Jurkat, Clone E6-1 (cell line): ENCODE measurements at places on chromosomes 13 and 19.
A peak's percentile ranks its signal among the peaks of the same experiment; 100 is the strongest.

- DNase-seq = no peak
These were observed 58.3 kb downstream of the IRS2 start for GRCh38 chr13:109728061-109728460.

GRCh38 chr19:7545300-7545699, 9.8 kb downstream of the PNPLA6 start:
- no peak for DNase-seq

- DNase-seq = no peak
These were observed 40.5 kb downstream of the RAP2A start for GRCh38 chr13:97474349-97474980.

DNA sequence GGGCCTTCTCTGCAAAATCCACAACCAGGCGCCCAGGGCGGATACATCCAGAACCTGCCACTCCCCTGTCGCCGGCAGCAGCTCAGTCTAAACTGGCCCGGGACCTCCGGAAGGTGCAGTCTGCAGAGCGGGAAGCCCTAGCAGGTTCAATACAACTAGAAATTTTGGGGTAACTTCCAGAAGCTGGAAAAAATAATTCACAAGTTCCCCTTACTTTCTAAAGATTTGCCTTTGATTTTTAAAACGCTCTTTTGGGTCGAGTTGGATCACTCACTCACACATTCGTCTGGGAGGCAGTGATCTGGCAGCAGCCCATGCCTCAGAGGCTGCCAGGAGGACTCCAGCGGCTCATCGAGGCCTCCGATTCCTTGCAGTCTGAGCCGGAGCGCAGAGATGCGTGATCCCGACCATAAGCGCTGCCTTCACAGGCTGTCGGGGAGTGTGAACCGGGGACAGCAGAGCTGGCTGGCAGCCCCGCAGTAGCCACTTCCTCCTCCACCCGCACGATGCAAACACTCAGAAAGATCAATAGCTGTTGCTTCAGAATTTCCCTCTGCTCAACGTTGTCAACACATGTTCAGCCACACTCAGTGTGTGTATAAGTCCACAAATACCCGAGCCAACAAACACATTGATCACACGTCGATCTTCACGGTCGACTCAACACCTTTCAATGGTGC, 35.6 kb upstream of the ZNF507 start:
- DNase-seq = no peak

GRCh38 chr13:33194820-33195692, 90.5 kb downstream of the STARD13 start:
- no peak for DNase-seq

GRCh38 chr19:21492947-21493906, 12.2 kb upstream of the ZNF429 start:
- no peak for DNase-seq

- no peak for DNase-seq
These were observed 214.7 kb downstream of the POSTN start for GRCh38 chr13:37383856-37384370.

DNA sequence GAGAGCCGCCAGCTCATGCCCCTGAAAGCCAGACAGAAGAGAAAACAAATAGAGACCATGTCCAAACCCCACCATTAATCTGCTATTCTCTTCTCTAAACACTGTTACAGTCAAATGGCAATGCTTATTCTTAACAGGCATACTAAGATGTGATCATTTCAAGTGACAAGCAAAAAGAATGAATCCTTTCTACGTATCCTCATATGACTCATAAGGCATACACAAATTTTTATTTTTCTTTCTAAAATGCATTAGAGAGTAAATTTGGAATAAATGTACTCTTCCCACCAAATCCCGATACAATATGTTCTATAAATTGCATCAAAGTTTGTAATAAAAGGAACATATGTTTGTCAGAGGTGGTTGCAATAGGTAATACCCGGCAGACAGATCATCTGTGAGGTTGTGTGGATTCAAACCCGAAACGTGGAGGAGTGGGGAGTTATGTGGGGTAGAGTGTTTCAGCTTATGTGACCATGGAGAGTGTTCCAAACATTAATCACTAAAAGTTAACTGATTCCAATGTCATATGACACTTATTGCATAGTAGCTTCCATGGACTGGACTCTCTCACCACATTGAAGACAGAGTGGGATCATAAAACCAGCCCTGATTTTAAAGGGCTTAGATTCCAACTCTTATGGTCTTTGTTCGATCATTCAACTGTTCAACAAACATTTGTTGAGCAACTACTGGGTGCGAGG, 213.1 kb downstream of the DCLK1 start:
- DNase-seq = no peak

DNA sequence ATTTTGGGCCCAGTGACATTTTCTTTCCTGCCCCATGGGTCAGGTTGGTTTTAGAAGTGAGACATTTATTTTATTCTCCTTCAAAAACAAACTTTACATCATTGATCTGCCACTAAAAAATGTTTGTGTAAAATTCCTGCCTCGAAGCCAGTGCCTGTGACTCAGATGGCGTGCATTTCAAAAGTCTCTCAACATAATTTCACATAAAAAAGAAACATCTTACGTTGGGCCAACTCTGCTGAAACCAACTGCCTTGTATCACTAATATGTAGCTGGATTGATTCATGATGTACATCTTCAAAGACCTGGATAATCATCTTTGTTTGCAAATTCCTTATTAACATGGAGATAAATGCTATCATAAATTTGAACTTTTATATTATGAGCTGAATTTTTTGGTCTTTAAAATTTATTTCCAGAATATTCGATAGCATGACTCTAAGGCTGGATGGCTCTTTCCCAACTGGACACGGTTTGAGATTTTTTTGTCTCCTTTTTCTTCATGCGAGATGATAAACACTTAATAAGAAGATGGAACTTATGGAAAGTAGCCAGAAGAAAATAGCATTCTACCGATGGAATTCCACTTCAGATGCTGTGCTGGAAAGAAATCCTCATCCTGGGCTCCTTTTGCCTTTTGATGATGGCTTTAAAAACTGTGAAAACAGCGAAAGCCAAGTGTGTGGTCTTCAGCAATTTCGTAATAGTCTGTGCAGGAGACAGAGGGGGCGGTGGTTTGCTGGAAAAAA, 420.5 kb downstream of the FGF9 start:
- no peak for DNase-seq

DNA sequence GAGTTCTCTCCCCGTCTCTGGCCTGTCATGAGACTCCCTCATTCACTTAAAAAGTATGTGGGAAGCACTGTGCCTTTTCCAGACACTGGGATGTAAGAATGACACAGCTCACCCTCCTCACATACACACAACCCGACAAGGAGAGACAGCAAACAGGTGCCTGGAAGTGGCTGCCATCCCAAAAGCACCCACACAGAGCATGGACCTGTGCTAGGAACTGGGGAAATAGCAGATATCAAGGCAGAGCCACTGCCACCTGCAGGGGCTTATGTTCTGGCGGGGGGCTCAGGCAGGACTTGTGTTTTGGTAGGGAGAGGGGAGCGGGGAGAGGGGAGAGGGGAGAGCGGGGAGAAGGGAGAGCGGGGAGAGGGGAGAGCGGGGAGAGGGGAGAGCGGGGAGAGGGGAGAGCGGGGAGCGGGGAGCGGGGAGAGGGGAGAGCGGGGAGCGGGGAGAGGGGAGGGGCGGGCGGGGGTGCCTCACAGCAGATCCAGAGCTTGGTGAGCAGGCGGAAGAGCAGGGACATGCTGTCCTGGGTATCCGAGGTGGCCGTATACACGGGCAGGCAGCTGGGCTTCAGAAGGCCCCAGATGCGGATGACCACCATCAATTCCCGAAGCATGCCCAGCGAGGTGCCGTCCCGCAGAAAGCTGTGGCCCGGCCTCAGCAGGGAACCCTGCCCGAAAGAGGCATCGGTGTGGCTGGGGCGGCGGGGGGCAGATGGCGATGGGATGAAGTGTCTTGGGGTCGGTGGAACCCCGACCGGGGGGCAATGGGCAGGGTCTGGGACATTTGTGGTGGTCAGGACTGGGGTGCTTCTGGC, 12.2 kb downstream of the CFD start:
- DNase-seq = no peak

DNA sequence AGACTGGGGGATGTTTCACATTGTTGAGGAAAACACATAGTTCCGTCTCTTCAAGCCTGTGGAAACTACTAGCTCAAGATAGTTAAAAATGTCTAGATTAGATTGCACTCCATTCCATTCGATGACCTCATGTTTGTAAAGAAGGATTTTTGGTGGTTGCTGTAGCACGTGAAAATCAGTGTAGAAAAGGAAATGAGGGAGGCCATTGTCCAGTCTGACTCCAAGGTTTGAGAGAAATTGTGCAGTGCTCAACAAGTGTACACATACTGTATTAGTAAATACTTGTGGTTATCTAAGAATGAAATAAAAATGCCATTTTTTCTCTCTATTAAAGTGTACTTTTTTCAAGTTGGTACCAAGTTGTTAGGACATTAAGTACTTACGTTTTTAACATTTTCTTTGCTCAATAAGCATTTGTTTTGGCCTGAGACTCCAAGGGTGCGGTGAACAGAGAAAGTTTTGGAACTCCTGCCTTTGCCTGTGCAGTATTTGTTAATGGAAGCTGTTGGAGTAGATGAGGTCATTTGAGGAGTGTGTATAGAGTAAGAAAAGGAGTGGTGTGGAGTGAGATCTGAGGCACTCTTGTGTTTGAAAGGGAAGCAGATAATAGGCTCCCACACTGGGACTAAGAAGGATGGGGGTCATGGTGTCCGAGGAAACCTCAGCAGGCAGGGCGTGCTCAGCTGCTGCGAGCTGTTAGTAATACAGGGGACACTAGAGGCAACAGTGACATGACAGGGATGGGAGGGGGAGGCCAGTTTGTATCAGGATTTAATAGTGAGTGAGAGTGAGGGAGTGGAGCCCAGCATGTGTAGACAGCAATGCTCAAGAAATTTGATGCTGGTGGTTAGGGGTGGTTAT, 4.4 kb downstream of the WASF3 start:
- no peak for DNase-seq

DNA sequence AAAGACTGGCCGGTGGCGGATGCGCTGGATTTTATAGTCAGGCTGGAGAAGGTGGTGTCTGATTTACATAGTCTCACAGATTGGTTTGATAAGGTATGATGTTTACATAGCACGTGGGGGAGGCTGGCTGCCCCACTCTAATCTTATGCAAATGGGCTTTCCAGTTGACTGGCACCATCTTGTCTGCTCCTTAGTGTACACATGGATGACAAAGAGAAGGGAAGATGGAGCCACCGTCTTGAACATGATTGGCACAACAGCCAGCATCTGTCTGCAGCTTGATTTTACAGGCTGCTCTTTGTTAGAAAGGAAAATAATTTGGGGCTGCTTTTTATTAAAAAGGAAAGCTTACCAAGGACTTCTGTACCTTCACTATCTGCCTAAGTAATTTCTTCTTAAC, 265.2 kb upstream of the MAB21L1 start:
- no peak for DNase-seq

GRCh38 chr19:12015753-12016116, 19.7 kb downstream of the ZNF433 start:
- DNase-seq = no peak

DNA sequence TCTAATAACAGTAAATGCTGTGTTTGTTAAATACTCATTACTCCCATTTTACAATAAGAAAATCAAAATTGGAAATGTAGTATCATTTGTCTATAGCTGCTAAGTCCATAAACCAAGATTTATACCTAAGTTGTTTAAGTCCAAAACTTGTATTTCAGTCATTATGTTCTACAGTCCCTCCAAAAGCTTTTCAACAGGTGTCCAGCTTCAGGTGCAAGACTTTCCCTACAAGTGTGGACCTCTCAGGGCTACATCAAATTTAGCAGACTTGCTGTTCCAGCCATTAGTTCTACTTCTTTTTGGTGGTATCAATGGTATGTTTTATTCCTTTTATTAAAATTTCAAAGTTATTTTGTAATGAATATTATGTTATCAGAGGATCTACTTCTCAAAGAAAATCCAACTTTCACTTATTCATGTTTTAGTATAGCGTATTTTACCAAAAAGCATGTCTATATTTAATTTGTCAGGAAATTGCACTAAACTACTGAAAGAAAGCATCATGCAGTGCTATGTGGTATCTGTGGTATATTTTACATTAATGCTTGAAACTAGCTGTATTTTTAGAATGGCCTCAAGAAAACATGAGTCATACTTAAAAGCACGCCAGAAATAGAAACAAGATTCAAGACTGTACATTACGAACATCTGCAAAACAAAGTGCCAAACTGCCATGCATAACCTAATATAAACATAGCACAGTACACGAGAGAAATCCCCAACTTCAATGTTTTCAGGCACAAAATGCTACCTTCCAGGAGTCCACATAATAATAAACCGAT, 44.5 kb downstream of the VWA8 start:
- peak; percentile 75 for DNase-seq

GRCh38 chr13:101205408-101205807, 210.9 kb downstream of the NALCN start:
- no peak for DNase-seq

DNA sequence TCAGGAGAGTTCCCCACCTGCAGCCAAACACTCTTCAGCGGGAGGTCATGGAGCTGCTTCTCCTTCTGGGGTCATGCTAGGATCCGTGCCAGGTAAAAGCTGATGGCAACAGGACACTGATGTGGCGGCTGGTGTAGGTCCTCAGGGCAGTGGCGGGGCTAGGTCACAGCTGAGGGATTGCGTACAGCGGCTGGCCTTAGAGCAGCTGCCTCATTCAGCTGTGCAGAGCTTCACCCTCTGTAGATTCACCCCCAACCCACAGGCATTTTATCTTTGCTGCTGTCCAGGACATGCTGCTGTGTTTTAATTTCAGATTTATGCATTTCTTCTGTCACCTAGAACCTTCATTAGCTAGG, 2.3 kb downstream of the MCF2L start:
- no peak for DNase-seq

DNA sequence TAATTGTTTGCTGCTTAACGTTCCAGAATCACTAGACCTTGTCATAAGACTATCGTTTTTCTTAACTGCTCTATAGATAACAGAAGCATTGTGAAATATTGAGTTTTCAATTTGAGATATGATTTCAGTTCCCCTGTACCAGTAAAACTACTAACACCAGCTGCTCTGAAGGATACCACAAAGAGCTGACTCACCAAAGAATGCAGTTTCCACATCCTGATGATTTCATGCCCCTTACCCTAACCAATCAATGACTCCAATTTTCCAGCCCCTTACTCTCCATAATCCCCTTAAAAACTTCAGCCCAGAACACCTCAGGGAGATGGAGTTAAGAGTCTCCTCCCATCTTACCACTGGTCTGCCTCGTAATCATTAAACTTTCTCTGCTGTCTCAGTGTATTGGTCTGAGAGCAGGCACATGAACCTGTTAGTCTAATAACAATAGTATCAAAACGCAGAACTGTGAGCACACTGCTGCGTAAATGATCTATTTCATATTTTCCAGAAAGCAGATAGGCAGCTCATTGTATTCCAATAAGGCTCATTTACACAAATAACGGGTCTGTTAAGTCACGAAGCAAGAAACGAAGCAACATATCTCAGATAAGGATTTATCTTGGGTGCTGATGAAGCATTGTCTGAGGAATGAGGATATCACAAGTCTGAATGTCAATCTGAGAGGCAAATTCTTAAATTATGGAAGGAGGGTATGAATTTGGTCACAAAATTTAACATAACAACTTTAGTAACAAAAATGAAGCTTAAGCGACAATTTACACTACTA, 14.1 kb upstream of the CCNA1 start:
- DNase-seq = no peak

GRCh38 chr19:18254546-18255503, 19.4 kb downstream of the IQCN start:
- no peak for DNase-seq
